ENCODE measurements at places on chromosomes 6 and 20. TPM values are rescaled to one million over a fixed set of nuclear protein-coding genes. Genes with fewer than 3 reads are reported as not detected.

The ZBTB12 gene
- 2.4 TPM for total RNA-seq

The RIPPLY2 gene
- total RNA-seq: not detected

The PBOV1 gene
- not detected for total RNA-seq

The MICB gene
- 35.2 TPM for total RNA-seq

The IMPG1 gene
- total RNA-seq: not detected

The SIRPB2 gene
- not detected for total RNA-seq

The ZC2HC1B gene
- total RNA-seq: not detected

- DNase-seq: no peak
Measured at GRCh38 chr20:2757001-2757400, 43.4 kb downstream of the CPXM1 start.

GRCh38 chr6:111758608-111759329 is 114.5 kb downstream of the FYN start:
- DNase-seq: no peak

GRCh38 chr6:136769124-136769523 is 23.2 kb downstream of the MAP3K5 start:
- no peak for DNase-seq

DNA sequence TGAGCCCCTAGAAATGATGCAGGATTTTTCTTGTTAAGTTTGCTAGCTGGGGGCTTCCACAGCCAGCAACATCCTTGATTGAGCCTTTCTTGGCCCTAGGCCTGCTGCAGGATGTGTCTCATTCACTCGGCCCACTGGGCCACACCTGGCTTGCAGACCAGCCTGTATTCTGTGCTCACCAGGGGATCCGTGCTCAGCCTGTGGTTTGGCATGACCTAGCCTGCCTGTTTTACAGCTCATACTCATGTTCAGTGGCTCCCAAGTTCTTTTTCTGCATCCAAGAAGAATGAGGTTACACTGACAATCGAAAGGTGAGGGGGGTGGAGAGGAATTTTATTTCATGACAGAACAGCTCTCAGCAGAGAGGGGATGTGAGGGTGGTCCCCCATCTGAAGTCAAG is 263.4 kb downstream of the RIMS1 start:
- DNase-seq: no peak

GRCh38 chr6:35492258-35492973 is 4.5 kb downstream of the TEAD3 start:
- DNase-seq: no peak

GRCh38 chr20:2691663-2692035 is 931 bp upstream of the EBF4 start:
- DNase-seq: no peak

GRCh38 chr20:46135856-46136633 is 17.9 kb downstream of the CD40 start:
- no peak for DNase-seq

DNA sequence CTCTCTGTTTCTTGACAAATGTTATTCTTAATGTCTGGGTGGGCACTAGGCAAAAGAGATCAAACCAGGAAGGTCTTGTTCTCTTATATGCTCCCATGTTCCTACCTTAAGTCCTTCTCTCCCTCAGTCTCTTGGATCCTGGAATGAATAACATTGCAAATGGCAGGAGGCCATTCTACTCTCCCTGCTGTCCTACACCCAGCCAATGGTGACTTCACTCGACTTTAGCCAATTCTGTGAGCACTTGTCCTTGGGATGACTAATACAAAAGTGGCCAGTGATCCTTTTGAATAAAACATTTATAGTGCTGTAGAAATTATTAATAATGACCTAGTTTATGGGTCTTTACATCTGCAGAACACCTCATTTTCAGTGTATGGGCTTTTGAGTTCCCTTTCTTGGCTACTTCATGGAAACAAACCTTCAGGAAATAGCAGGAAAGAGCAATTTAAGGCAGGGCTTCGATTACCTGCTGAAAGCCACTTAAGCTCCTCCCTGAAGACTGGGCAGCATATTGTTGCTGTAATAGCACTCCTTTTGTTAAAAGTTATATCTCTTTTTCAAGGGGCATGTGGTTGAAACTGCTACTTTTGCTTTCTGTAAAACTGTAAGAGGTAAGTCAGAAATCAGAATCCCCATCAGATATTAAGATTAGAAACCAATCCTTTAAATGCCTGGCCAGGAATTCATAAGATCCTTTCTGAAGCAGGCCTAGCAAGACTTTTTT is 10.5 kb downstream of the OTOR start:
- DNase-seq: no peak

DNA sequence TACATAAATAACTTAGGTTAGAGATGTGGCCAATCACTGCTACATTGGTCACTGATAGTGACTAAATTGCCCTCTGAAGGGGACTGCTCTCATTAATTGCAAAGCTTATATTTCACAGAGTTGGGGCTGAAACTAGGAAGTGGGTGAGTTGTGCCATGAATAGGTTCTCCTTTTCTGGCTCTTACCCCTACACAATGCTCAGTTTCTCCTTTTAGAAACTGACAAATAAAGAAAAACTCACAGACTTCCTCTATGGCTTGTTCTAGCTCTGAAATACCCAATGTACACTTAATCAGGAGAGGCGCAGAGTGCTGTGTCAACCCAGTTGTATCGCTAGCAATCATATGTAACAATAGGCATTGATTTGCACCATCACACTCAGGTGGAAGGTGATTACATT is 41.2 kb upstream of the PROKR2 start:
- no peak for DNase-seq

DNA sequence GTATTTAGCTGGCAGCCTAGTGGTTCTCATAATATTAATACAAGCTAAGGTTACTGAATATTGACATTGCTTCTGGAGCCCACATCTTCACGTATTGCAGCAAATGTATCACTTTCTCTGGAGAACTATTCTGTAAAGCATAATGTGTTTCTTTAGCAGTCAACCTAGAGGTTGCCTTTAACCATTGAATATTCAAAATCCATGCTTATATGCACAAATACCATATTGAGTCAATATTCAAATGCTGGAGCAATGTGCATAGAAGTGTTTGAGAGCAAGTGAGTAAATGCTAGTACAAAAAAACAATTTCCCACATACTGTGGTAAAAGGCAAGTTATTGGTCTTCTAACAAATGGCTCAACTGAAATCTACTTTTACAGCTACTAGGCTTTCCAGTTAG is 231.8 kb downstream of the TRDN start:
- no peak for DNase-seq

GRCh38 chr20:58312836-58313235 is 3.3 kb downstream of the RAB22A start:
- no peak for DNase-seq

- no peak for DNase-seq
Measured at GRCh38 chr20:34525709-34526416, 9.6 kb downstream of the DYNLRB1 start.

DNA sequence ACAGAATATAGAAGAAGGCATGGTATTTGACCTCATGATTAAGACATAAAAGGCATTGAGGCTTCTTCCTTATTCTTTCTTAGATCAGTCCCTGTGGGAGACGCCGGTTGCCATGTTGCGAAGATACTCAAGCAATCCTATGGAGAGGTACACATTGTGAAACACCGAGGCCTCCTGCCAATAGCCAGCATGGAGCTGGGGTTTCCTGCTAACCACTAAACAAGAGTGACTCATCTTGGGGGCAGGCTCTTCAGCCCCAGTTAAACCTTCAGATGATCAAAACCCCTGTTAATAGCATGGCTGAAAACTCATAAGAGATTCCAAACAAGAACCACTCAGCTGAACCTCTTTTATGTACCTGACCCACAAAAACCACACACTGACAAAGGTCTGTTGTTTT is 478.8 kb downstream of the CD83 start:
- no peak for DNase-seq

GRCh38 chr20:58202044-58202443 is 26.4 kb downstream of the ANKRD60 start:
- no peak for DNase-seq
